NCI-H1417 (cell line): ENCODE measurements at places on chromosomes 2 and 18.

GRCh38 chr2:238038203-238038602 is 22.6 kb upstream of the SCLY start:
- DNase-seq: no peak

- DNase-seq: peak; percentile 61
Measured at GRCh38 chr18:78979730-78980278, at the start of gene SALL3. SALL3 (plus strand) TSS chr18:78979818; CDS start chr18:78980275, 457 bp downstream.

- no peak for DNase-seq
Measured at GRCh38 chr2:102551329-102552096, 67.8 kb upstream of the SLC9A2 start.

GRCh38 chr2:21382701-21383520 is 259.1 kb downstream of the TDRD15 start:
- no peak for DNase-seq

DNA sequence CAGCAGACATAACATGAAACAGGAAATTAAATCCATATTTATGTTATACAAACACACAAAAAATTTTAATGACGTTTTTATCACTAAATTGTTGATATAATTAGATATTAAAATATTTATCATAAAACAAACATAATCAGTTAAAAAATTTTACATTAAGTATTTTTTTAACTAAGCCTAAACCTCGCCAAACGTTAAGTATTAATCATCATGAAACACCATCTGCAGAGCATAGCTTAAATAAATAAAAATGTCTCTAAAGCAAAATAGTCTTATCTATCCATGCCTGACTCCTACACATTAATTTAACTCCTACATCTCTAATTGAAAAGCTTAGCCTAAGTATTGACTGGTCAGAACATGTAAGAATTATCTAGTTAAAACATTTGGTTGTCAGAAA is 271.6 kb upstream of the RND3 start:
- no peak for DNase-seq

DNA sequence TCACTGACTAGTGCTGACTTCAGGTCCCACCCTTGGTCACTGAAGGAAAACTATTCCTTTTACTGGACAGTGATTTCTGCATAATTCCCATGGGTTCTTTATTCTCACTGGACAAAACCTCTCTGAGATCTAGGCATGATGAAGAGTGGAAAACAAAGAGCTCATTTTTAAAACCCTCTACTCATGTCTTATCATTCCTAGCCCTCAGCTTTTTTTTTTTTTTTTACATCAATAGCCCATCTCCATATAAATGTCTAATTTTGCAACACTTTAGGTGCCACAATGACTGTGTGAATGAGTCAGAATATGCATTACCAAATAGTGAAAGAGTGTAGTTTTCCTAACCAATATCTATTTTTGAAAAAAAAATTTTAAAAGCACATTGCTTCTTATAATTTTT is 74.8 kb downstream of the TCF4 start:
- DNase-seq: no peak

DNA sequence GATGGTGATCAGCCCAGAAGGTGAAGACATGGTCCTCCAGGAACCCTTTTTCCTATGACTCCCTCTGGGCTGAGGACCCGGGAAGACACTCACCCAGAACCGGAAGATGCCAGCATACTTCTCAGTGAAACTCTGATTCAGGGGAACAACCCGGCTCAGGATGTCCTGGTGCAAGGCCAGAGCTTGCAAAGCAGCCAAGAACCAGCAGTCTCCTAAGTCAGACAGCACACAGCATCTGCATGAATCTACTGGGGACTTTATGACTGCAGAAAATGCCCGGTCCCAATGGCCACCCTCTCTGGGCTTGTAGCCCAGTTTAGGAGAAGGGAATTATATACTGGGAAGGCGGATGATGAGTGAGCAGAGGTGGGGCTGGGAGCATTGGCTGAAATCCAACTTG is 15.3 kb downstream of the CAPN14 start:
- no peak for DNase-seq

DNA sequence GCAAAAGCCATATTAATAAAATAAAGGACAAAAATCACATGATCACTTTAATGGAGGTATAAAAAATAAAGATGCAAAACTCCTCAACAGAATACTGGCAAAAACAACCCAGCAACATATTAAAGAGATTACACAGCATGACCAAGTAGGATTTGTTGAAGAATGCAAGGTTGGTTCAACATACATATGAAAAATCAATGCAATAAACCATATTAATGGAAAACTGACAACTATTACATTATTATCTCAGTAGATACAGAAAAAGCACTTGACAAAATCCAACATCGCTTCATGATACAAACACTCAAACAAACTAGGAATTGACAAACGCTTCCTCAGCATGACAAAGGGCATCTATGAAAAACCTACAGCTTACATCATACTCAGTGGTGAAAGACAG is 76.7 kb downstream of the CRACDL start:
- DNase-seq: no peak

DNA sequence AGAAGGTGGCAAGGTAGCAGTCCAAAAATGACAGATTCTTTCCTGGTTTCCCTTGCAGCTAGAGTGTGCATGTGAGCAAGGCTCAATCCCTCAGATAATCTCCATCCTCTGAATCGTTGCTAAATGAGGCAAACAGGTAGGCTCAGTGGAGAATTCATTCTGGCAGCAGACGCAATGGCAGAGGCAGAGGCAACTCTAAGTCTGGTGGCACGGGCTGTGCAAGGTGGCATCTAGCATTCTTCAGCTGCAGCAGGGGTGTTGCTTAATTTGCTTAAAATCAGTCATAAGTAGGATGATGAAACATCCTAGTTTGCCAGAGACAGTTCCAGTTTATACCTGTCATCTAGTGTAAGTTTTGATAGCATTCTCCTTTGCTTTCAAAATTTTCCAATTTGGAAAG is 391.1 kb upstream of the MEX3C start:
- DNase-seq: no peak

GRCh38 chr2:212843409-212844199 is 305.0 kb upstream of the ERBB4 start:
- DNase-seq: no peak

- no peak for DNase-seq
Measured at GRCh38 chr2:235556086-235556485, 62.2 kb downstream of the AGAP1 start.

DNA sequence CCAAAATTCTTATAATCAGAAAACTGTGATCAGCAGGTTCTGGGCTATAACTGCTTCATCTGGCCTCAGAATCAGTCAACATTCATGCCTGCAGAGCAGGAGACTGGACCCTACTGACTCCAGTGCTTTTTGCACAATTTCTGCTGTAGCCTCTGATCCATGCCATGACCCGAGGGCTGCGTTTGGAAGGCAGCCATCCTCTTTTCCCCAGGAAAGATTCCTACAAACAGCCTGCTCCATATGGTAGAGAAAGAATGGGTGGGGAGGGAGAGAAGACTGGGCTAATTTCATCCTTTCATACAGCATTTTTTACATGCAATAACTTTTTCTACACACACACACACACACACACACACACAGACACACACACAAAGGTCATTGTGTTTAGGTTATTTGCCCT is 133.0 kb upstream of the MMADHC start:
- DNase-seq: no peak

- DNase-seq: no peak
Measured at GRCh38 chr18:813172-814071, 1.4 kb upstream of the YES1 start.

DNA sequence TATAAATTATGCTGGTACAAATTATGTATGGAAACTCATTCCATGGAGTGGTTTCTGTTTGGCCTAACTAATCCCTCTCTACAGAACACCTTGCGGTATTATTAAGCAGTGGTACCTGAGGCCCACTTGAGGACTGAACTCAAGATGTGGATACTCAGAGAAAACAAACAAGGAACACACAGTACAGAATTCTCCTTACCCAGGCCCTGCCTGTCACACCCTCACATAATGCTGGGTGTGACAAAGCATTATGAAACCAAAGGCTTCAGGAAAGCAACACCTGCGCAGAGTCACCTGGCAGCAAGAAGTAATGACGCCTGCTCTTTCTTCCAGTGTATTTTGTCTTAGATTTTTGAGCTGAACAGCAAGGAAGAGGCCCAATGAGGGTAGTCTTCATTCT is 264.7 kb downstream of the PAX3 start:
- DNase-seq: peak; percentile 5

DNA sequence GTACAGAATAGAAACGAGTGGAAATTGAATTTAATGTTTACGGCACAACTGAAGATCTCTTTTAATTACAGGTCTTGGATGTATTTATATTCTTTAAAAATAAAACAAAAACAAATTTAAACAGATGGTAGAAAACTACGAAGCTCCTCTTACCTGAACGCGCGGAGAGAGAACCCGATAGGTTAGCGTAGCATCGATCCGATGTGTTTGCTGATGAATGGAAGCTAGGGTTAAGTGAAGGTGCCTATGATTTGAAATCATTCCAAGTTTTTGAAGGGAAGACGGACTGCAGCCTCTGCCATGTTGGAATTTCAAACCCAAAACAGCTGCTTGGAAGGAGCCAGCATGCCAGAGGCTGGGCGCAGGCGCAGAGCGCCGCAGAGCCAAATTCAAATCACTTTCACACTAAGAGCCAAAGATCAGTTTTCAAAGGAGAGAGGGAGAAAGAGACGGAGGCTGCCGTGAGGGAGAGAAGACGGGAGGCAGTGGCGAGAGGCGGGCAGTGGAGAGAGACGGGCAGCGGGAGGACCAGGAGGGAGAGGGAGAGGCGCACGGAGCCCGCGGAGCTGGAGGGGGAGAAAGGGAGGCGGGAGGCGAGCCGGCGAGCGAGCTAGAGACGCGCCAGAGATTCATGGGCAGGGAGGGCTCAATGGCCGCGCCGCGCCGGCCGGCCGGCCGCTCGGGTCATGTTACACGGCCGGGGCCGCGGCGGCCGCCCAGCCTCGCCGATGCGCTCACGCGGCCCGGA is at the start of gene FIGN:
Gene FIGN (minus strand): TSS at position 324 of the 748 bp plus-strand sequence. CDS start 1,081 bp downstream, outside the sequence.
- DNase-seq: peak; percentile 62

DNA sequence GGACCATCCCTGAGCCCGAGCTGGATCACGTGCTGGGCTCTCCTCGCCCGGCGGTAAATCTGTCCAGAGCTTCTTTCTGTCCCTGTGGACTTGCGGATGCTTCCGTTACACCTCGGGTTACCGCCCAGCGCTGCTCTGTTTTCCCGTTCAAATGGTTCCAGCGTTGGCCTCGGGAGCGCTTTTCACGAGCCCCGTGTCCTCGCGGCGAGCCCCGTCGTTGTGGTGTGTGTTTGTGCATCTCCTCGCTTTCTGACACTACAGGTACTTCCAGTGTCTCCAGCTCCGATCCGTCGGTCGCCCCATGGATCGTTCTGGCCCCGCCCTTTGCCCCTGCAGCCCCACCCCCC is 77.4 kb downstream of the RTP5 start:
- DNase-seq: no peak

- DNase-seq: no peak
Measured at GRCh38 chr2:185473838-185474237, 264.8 kb upstream of the FSIP2 start.

DNA sequence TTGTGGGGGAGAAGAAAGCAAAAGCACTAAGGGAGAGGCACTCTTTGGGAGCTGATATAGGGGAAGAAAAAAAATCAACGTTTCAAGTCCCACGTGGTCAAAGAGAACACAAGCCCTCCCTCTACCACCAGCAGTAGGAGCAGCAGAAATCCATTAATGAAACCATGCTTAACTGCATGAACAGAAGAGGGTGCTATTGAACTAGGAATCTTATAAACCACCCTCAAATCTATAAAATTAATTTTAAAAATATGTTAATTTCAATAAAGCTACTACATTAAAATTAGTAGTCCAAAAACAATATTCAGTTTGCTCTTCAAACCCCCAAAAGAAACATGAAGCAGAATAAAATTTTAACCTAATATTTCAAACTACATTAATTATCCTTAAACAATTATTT is 147.8 kb downstream of the TMEM18 start:
- peak; percentile 36 for DNase-seq

GRCh38 chr18:24268784-24269550 is 128.7 kb downstream of the OSBPL1A start:
- DNase-seq: no peak

DNA sequence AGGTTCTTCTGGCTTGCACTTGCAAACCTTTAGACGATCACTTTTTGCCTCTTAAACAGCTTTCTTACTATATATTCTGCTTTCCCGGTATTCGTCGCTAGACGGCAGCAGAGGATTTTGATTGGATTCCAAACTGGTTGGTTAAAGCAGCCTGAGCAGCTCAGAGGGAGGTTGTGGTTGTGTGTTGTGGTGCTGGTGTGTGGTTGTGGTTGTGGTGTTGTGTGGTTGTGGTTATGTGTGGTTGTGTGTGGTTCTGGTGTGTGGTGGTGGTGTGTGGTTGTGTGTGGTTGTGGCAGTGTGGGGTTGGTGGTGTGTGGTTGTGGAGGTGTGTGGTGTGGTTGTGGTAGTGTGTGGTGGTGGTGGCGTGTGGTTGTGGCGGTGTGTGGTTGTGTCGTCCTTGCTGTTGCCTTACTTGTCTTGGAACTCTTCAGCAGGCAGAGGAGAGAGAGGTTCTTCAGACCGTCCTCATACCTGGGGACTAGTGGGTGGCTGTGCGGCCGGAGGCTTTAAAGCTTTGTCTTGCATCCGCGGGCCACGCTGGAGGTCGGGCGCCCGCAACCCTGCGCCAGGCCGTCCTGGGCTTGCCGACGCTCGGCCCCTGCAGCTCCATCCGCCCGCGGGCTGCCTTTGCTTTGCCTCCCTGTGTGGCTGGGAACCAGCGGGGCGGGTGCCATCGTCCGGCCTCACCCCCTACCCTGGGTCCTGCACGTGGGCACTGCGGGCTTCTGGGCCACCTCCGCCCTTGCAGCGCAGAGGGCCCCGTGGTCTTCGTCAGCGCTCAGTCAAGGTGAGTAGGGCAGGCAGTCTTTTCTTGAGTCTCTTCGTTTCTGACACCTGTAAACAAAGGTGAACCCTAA is 190.8 kb downstream of the ARHGAP28 start:
- peak; percentile 61 for DNase-seq

- no peak for DNase-seq
Measured at GRCh38 chr2:205932861-205933260, 153.1 kb downstream of the INO80D start.

DNA sequence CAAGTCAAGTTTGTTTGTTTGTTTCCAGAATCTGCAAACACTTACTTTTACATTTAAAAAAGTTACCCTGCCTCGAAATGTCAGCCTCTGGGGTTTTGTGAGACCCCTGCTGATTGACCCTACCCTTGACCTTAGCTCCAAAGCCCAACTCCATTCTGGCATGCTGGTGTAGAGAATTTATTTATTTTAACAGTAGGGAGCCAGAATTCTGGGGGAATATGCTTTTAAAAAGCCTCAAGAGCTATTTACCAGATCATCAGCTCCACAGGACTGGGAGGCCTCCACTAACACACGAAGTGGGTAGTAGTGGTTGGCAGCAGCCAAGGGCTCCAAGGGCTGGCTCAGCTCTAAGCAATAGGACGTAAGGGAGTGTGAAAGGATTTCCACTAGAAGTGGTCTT is 23.2 kb upstream of the GREB1L start:
- DNase-seq: peak; percentile 54
